IPS DF 19.7 (cell line): ENCODE measurements at places on chromosomes 13 and 19.

DNA sequence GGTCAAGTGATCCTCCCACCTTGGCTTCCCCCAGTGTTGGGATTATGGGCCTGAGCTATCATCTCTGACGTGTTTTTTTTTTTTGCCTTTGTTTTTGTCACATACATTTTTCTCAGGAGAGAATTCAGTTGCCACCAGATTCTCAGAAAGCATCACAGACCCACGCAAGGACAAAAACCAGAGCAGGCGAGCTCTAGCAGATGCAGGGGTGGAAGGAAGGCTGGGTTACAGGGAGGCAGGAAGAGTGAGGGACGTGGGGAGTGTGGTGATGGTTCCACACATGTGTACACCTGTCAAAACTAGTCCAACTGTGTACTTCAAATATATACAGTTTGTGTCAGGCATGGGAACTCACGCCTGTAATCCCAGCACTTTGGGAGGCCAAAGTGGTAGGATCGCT is 4.3 kb downstream of the TMEM161A start:
- no peak for DNase-seq

GRCh38 chr19:42254089-42254849 is 659 bp downstream of the ERF start:
- no peak for DNase-seq

- DNase-seq = no peak
These were observed 810.4 kb upstream of the SLC10A2 start for GRCh38 chr13:103876571-103876970.

GRCh38 chr19:8466018-8466417 is 21.2 kb downstream of the HNRNPM start:
- no peak for DNase-seq

DNA sequence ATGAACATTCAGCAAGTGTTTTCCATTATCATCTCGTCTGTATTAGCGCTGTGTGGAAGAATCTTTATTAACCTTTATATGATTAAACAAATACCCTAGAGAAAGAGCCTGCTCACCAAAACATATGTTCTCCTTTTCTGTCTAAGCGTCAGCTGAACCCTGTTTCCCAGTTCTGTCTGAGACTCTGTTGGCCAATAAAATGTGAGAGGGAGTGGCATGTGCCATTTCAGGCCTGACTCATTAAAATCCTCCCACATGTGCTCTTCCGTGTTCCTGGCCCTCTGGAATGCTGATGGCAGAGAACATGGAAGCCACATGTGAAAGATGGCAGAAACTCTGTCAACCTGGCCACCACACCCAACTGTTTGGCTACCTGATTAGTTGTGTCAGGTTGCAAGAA is 181.9 kb upstream of the EDNRB start:
- no peak for DNase-seq

- no peak for DNase-seq
These were observed 557 bp downstream of the PSPC1 start for GRCh38 chr13:19782049-19782726.
